ENCODE measurements at places on chromosomes 4 and X.

GRCh38 chr4:52638717-52639116 is 20.4 kb downstream of the USP46 start:
- no peak for DNase-seq

- no peak for DNase-seq
Measured at GRCh38 chr4:85127653-85128052, 161.2 kb upstream of the WDFY3 start.

GRCh38 chr4:185836241-185837084 is 24.5 kb upstream of the SORBS2 start:
- no peak for DNase-seq

- no peak for DNase-seq
Measured at GRCh38 chrX:56099271-56099670, 132.9 kb upstream of the KLF8 start.

- DNase-seq: no peak
Measured at GRCh38 chr4:37258221-37258620, 13.7 kb downstream of the NWD2 start.

GRCh38 chr4:91758487-91758886 is 545.3 kb upstream of the GRID2 start:
- DNase-seq: no peak

DNA sequence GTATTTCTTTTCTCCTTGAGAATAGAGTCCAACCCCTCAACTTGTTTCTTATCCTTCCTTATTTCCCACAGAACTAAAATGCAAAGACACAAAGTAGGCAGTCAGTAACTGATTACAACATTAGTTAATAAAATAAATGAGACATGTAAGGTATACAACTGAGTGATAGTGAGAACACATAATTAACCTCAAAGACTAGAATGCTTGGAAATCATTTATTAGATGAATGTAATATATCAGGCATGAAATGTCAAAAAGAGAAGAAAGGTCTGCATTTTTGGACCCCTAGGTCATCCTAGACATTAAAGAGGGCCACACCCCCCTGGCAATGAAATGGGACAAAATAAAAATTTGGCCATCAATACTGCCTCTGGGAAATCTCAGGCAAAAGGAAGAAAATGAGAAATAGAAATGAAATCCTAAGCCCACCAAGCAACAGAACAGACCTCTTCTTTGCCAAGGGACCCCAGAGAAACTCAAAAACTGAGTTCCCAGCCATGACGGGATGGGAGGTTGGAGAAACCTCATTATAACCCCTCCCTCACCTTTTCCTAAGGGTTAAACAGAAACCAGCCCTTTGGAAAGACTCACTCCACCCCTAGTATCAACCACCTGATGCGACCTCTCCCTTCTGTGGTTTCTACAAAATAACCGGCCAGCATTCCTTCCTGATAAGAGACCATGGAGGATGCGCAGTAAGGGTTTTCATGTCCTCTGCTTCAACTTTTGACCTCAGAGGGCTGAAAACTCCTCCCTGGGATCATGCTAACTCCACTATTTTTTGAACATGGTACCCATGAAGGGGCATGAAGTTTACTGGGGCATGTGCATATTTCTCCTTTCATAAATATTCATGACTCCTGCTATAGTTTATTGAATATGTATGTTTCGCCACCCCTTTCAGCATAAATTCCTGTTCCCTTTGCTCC is 90.0 kb upstream of the EXOC1L start:
- no peak for DNase-seq

DNA sequence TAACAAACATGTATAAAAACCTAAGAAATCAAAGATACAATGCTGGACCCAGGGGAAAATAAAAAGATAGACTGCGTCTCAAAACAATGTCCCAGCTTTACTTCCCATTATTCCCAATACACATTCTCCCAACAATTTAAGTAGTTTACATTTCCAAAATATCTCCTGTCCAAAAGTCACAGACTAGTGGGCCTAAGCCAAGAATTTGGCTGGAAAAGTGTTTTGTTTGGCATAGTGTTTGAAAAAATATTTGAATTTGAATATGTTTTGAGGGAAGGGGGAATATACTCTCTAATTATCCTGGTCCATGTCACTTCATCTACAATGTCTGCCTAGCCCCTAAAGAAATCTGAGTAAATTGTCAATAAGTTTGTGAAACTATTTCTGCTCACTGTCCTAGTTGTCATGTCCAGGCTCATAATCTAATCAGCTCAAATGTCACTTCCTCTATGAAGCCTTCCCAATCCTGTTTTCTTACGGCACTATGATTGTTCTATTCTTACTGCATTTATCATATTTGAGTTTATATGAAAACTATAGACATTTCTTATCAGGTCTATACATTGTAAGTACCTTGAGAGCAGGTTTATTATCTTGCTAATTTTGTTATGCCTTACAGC is 74.4 kb downstream of the SEC24D start:
- DNase-seq: no peak

DNA sequence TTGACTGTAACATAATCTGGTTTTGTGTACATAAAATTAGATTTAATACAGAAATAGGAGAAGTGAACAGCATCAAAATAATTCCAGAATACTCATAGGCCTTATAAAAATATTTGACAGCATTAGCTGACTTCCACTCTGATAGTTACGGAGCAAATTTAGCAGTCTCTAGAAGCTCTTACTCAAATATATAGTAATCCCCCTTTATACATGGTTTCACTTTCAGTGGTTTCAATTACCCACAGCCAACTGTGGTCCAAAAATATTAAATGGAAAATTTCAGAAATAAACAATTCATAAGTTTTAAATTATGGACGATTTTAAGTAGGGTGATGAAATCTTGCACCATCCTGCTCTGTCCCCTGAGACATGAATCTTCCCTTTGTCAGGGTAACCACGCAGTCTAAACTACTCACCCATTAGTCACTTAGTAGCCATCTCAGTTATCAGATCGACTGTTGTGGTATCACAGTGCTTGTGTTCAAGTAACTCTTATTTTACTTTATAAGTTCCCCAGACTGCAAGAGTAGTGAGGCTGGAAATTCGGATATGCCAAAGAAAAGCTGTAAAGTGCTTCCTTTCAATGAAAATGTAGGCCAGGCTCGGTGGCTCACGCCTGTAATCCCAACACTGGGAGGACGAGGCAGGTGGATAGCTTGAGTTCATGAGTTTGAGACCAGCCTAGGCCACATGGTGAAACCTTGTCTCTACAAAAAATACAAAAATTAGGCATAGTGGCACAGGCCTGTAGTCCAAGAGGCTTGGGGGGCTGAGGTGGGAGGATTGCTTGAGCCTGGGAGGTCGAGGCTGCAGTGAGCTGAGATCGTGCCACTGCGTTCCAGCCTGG is 17.2 kb upstream of the RTL9 start:
- DNase-seq: peak; percentile 1

DNA sequence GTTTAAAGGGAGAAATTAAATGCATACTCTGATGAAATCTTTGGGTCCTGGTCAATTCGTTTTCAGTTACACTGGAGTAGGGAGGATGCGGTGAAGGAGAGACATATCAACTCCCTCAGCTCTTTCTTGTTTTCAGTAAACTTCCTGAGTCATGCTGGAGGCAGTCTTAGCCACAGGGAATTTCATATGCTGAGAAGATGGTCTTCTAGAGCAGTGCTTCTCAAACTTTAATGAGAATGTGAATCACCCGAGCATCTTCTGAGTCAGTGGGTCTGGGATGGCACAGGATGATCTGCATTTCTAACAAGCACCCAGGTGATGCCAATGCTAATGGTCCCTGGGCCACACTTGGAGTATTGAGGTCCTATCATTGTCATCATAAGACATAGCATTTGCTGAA is 214.5 kb downstream of the KIT start:
- DNase-seq: no peak

GRCh38 chr4:3879681-3880614 is 113.8 kb downstream of the ADRA2C start:
- no peak for DNase-seq

GRCh38 chrX:45622538-45622937 is 421.9 kb upstream of the DIPK2B start:
- DNase-seq: no peak

GRCh38 chrX:150692296-150692695 is 900 bp upstream of the MTMR1 start:
- DNase-seq: no peak

DNA sequence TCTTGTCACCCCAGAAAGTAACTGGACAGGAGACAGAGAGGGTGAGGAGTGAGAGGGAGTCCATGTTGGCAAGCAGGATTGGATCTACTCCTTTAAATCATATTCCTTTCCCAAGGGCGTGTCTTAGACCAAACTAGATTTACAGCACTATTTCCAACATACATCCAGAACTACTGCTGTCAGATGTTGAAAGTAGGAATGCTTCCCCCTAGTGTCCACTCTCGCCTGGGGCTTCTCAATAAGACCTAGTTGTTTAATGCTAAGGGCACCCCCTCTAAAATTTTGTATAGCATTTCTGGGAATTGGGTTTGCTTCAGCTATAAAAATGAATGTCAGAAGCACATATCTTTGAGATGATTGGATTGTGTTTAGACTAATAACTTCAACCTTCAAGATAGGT is 13.3 kb downstream of the OFD1 start:
- DNase-seq: no peak

DNA sequence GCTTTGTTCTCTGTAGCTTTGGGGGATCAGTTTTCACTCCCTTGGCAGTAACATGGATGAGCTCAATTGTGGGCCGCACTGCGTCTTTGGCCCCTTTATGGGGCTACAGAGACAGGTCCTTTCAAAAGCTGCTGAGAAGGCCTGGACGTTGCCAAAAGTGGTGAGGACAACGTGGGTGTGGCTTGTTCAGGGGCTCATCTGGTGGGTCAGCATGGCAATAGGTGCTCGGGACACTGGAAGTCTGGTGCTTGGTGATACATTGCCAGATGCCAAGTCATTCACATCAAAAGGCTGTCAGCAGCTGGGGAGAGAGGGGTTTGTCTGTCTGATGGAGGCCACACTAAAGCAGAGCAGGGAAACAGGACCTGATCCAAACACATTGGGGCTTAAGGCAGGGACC is 149.8 kb upstream of the EOLA2 start:
- no peak for DNase-seq

DNA sequence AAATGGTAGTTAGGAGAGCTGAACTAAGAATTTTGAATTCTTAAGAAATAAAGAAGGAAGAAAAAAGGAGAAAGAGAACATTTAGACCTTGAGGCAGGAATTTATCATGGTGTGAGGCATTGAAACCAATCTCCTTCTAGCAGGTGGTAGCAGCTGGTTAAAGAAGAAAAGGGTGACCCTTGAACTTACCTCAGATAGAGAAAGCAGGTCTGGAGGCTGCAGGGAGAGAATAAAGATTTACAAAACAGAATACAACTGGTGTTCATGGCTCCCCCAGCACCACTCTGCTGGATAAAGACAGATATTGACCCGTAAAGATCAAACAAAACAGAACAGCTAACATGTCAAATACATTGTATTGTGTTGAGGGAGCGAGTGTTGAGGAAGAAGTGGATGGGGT is 56.0 kb downstream of the NCAPG start:
- DNase-seq: no peak

DNA sequence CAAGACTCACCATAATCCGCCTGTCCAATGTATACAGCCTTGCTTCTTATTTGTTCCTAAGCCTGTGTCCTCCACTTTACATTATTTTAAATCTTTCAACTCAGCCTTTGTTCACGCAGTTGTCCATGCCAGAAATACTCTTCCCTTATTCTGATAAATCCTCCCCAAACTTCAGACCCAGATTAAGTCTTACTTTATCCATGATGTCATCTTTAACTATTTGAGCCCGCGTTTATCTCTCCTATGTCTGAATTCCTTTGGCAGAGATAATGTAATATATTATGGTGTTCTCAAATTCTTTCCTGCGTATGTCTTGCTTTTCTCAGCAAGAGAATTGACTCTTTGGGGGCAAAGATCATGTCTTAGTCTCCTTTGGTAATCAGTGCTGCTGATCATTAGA is 129.6 kb downstream of the LUZP4 start:
- no peak for DNase-seq

DNA sequence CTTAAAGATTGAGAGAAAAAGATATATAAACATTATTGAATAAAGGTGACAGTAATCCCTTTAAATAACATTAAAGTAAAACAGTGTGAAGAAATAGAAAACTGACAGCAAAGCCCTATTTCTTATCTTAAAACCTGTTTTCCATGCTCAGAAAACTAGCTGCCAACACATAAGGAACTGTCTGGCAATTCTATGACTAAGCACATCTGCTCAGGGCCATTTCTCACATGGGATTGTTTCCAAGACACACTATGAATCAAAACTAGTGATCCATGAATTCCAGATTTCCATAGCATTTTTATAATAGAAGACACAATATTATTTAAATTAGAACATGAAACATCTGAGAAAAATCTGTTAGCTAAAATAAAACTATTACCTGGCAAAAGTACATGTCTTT is 113.4 kb downstream of the SCLT1 start:
- DNase-seq: no peak

GRCh38 chr4:124334119-124334518 is 378.4 kb downstream of the ANKRD50 start:
- DNase-seq: no peak

GRCh38 chr4:80419946-80420345 is 84.4 kb downstream of the CFAP299 start:
- no peak for DNase-seq
